ENCODE measurements at places on chromosomes 7 and 10.

DNA sequence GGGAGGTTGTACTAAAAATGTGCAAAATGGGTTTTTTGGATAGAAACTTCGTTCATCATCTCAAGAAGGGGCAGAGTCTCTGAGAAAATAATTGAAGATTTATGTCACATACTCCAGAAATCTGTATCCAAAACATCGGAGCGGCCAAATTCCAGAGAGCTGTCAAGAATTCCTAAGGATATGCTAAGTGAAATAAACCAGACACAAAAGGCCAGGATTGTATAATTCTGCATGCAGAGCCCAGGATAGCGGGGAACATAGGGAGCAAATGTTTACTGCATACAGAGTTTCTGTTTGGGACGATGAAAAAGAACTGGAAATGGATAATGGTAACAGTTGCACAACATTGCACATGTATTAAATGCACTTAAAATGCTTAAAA lies 224.2 kb upstream of the AUTS2 start:
- no peak for DNase-seq

- DNase-seq = no peak
Measured at GRCh38 chr7:7122033-7122478, 60.3 kb upstream of the C1GALT1 start.

DNA sequence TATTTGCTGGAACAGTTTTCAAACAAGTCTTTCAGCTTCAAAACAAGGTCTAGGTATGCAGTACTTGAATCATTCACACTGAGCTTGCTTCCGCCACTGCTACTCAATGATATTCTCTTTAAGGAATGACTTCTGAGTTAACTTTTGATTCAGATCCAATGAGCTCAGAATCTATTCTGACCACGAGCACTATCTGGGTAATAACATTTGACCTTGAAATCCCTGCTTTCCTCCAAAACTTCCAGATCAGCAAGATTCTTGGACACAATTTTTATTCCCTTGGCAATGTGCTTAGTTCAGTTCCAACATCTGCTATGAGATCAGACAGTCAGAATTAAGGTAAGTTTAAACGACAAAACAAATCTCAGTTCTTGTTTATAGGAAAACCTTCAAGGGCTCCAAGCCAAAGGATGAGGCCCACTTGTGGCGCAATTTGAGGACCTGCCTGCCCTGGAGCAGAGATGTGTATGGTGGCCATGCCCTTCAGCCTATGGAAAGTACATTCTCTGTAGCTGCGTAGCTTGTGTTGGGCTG lies 87.2 kb downstream of the RNF216 start:
- no peak for DNase-seq

GRCh38 chr10:110392868-110393740 lies 88.4 kb upstream of the SMNDC1 start:
- DNase-seq = no peak

GRCh38 chr10:5196702-5197113 lies at the start of gene AKR1C4:
AKR1C4 (plus strand) TSS chr10:5196837; CDS start chr10:5196868, 31 bp downstream.
- DNase-seq = no peak
